T-helper 17 cell (primary cell): ENCODE measurements at places on chromosomes 3 and 15. TPM values are rescaled to one million over a fixed set of nuclear protein-coding genes. Genes with fewer than 3 reads are reported as not detected.

DNA sequence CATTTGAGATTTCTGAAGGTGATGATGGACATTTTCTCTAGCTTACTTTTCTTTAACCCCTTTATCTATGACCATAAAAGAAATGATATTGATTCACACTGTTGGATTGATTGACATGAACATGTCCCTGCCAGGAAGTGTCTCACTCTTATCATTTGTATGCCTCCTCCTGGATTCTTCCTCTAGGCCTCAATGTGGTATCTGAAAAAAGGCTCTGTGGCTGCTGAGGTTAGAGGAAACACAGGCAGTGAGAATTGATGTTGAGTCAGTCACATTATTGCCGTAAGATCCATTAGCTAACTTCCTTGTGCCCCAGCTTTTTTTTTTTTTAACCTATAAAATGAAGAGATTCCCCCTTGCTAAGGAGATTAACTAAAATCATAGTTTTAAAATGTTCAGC lies 8.0 kb upstream of the THRB start:
- no peak overlapping the region for H3K4me3 ChIP-seq
- no peaks in the 10 kb centered on the region for H3K27me3 ChIP-seq
- no peak for DNase-seq
- no peaks in the 10 kb centered on the region for H3K4me1 ChIP-seq
- no peak overlapping the region for H3K27ac ChIP-seq

DNA sequence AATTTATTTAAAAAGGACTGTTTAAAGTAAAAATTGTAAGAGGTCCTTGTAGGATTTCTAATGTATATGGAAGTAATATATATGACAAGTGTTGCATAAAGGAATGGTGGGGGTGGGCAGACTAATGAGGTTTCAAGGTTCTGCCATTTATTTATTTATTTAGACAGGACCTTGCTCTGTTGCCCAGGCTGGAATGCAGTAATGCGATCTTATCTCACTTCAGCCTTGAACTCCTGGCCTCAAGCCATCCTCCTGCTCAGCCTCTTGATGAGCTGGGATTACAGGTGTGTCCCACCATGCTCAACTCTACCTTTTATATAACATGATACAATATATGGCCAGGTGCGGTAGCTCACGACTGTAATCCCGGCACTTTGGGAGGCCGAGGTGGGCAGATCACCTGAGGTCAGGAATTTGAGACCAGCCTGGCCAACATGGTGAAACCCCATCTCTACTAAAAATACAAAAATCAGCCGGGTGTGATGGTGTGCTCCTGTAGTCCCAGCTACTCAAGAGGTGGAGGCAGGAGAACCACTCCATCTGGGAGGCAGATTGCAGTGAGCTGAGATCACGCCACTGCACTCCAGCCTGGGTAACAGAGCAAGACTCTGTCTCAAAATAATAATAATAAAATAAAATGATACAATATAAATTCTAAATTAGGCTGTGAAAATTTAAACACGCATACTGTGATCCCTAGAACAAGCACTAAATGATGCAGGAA lies 33.8 kb upstream of the IGF2BP2 start:
- H3K36me3 ChIP-seq, result no peaks in the 10 kb centered on the region
- DNase-seq, result no peak
- no peaks in the 10 kb centered on the region for H3K4me1 ChIP-seq
- no peaks in the 10 kb centered on the region for H3K27me3 ChIP-seq
- no peak overlapping the region for H3K27ac ChIP-seq
- no peak overlapping the region for H3K4me3 ChIP-seq

GRCh38 chr15:68990231-68990991 lies 24.1 kb upstream of the NOX5 start:
- H3K4me1 ChIP-seq, result peaks cover 2% of the 10 kb centered on the region
- no peak for DNase-seq

DNA sequence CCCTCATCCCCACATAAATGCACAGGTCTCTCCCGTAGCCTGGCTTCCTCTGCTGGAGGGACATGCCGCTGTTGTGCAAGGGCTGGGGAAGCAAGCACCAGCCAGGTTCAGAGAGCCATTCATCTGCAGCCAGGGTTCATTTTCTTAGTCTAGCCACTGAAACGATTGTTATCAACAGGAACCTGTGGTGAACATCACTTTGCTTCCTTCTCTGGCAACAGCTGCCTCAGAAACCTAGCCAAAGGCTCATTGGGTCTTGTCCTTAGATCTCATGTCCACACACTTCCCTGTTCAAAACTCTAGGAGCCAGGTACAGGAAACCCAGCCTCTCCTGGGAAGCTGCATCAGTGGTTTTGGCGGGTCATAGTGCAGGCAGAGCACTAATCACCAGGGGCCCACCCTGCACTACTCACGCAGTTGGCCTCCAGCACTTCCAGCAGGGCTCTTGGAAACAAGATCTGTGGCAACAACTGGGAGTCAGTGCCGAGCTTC lies 47.0 kb downstream of the OXNAD1 start:
- no peaks in the 10 kb centered on the region for H3K27me3 ChIP-seq
- peaks cover 10% of the 10 kb centered on the region for H3K36me3 ChIP-seq
- H3K4me3 ChIP-seq, result peak overlapping the region; percentile 88

DNA sequence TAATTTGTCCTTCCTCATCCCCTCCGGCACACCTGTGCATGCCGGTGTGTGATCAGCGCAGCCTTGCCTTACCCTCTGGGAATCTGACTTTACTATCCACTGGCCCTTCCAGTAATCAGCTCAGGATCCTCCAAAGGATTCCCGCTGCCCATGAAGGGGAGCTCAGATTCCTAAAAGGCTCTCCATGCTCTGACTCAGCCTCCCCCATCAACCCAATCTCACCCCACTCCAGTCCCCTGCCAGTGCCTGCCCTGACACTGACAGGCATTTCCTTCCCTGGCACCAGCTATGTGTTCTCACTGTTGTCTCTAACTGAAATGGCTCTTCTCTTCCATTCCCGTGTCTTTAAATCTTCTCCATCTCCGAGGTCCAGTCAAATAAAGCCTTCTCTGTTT lies 7.3 kb upstream of the BCL2A1 start:
- no peak overlapping the region for H3K27ac ChIP-seq
- DNase-seq, result no peak
- H3K36me3 ChIP-seq, result peaks cover 4% of the 10 kb centered on the region
- H3K4me1 ChIP-seq, result peaks cover 12% of the 10 kb centered on the region

DNA sequence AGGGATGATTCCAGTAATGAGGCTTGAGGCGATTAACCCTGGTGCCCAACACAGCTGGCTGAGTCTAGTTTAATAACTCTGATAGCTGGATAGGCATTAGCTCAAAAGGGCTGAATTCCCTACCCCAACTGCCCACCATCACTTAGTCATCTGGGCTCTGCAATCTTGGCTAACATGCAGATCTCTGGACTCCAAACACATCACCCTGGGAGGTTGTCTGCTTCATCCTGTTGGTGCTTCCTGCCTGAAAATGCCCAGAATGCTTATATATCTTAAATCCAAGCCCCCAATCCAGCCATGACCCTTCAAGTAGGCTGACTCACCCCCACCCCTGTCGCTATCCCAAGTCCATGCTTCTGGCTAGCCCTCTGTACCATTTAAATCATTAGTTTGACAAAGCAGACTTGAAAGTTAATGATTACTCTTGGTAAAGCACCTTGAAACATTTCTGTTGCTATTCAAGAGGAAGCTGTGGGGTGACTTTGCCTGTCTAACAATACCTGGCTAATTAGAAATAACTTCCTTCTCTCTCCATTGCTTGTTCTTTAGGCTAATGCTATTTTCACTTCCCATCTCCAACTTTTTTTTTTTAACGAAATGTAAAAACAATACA lies 107.0 kb upstream of the RORA start:
- H3K36me3 ChIP-seq, result peaks cover 2% of the 10 kb centered on the region
- no peak overlapping the region for H3K27ac ChIP-seq
- H3K4me3 ChIP-seq, result no peak overlapping the region

DNA sequence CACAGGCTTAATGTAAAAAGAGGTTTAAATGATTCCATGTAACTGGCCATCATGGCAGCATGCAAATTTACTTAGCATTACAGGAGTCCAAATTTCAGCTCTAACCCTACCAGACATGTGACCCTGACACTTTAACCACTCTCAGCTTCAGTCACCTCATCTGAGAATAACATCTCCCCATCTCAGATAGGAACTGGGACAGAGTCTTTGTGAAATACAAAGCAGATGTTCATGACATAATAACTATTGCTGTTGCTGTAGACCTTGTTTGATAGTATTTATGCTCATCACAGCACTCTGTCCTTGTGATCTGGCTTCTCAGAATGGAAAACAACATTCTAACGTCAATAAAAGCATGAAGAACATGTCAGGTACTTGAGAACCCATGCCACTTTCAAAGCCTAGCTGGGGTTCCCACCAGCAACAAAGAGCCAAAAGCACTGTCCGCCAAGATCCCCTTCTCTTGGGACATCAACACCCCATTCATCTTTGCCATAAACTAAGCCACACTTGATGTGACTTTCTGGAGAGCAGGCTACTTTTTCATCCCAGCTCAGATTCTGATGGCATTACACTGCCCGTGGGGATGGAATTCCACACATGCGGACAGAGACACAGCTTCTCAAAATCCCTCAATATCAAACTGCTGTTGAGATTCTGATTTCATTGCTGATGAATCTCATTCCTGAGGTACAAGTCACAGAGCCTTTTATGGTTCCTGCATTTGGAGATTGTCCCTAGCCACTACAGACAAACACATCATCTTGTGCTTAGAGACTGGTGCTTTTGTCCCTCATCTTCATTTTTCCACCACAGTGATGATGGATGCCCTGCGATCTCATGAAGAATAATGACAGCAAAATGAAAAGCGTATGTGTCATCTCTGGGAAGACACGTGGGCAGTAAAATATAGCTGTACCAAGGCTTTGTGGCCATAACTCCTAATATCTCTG lies 202.7 kb downstream of the TNIK start:
- peaks cover 73% of the 10 kb centered on the region for H3K4me1 ChIP-seq
- peaks cover 2% of the 10 kb centered on the region for H3K36me3 ChIP-seq
- no peaks in the 10 kb centered on the region for H3K27me3 ChIP-seq
- no peak for DNase-seq

- H3K4me1 ChIP-seq, result no peaks in the 10 kb centered on the region
- peaks cover 27% of the 10 kb centered on the region for H3K27me3 ChIP-seq
- no peak overlapping the region for H3K4me3 ChIP-seq
- no peaks in the 10 kb centered on the region for H3K36me3 ChIP-seq
- H3K27ac ChIP-seq, result no peak overlapping the region
Measured at GRCh38 chr3:81864272-81864671, 102.8 kb upstream of the GBE1 start.

GRCh38 chr15:98597666-98598065 lies 50.7 kb upstream of the IGF1R start:
- H3K4me3 ChIP-seq, result no peak overlapping the region
- DNase-seq, result no peak
- H3K4me1 ChIP-seq, result peaks cover 9% of the 10 kb centered on the region
- no peaks in the 10 kb centered on the region for H3K36me3 ChIP-seq
- no peak overlapping the region for H3K27ac ChIP-seq

DNA sequence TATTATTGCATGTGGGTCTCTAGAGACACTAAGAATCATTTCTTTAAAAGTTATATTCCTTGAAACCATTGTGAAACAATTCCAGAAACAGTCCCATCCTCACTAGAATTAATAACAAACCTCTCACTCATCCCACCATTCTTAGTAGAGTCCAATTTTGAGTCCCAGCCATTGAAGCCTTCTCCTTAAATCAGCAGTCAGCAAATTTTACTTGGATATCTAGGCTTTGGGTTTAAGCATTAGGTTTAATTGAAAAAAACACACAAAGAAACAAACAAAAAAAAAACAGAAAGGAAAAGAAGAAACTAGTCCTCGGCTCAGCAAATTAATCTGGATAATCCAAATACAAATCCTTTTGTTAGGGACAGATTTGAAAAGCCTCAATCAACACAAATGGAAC lies 109.3 kb downstream of the LRRC3B start:
- H3K4me1 ChIP-seq, result no peaks in the 10 kb centered on the region
- H3K36me3 ChIP-seq, result no peaks in the 10 kb centered on the region
- no peak overlapping the region for H3K27ac ChIP-seq
- no peaks in the 10 kb centered on the region for H3K27me3 ChIP-seq

- no peaks in the 10 kb centered on the region for H3K36me3 ChIP-seq
- no peak overlapping the region for H3K4me3 ChIP-seq
- no peaks in the 10 kb centered on the region for H3K27me3 ChIP-seq
- no peaks in the 10 kb centered on the region for H3K4me1 ChIP-seq
- DNase-seq, result no peak
- H3K27ac ChIP-seq, result no peak overlapping the region
Measured at GRCh38 chr3:29582273-29582672, 301.4 kb downstream of the RBMS3 start.

Gene CHRNA7
- 0.23 TPM for total RNA-seq

- no peak for DNase-seq
- peaks cover 4% of the 10 kb centered on the region for H3K36me3 ChIP-seq
- no peaks in the 10 kb centered on the region for H3K27me3 ChIP-seq
- peaks cover 5% of the 10 kb centered on the region for H3K4me1 ChIP-seq
- peak overlapping the region; percentile 41 for H3K27ac ChIP-seq
Measured at GRCh38 chr3:182902236-182902635, 78.1 kb downstream of the DCUN1D1 start.

GRCh38 chr15:68808091-68808490 lies 12.6 kb downstream of the ANP32A start:
- H3K27me3 ChIP-seq, result no peaks in the 10 kb centered on the region
- no peak overlapping the region for H3K4me3 ChIP-seq
- H3K4me1 ChIP-seq, result peaks cover 52% of the 10 kb centered on the region
- peaks cover 7% of the 10 kb centered on the region for H3K36me3 ChIP-seq
- DNase-seq, result no peak

GRCh38 chr3:186646106-186646505 lies 5.9 kb downstream of the FETUB start:
- no peak overlapping the region for H3K4me3 ChIP-seq
- H3K27ac ChIP-seq, result no peak overlapping the region
- H3K27me3 ChIP-seq, result peaks cover 50% of the 10 kb centered on the region
- no peaks in the 10 kb centered on the region for H3K36me3 ChIP-seq
- no peak for DNase-seq

DNA sequence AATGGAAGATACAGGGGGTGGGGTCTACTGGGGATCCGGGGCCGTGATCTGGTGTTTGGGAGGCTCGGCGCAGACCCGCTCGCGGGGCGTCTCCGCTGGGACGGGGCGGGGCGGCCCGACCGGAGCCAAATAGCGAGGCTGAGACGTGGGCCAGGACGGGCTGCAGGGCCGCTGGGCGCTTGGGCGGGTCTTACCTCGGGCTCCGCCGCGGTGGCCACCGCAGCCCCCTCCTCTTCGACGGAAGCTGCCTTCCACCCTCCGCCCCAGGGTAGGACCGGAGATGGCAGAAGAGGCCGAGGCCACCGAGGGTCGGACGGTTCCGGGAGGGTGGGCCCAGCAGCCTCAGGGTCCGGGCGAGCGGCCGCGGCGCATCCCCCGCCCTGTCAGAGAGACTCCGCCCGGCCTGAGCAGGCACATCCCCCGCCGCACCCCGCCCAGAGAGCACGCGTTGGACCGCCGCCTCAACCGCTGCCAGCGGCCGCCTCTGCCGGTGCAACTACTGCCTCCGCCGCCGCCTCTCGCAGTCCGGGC lies 399 bp downstream of the MYO9A start:
- H3K27ac ChIP-seq, result peak overlapping the region; percentile 96
- H3K4me3 ChIP-seq, result peak overlapping the region; percentile 97
- peak; percentile 65 for DNase-seq
- peaks cover 7% of the 10 kb centered on the region for H3K36me3 ChIP-seq

Gene TMEM158
- 6.5 TPM for total RNA-seq

- H3K27ac ChIP-seq, result no peak overlapping the region
- DNase-seq, result no peak
- H3K27me3 ChIP-seq, result peaks cover 30% of the 10 kb centered on the region
- H3K4me1 ChIP-seq, result no peaks in the 10 kb centered on the region
- H3K4me3 ChIP-seq, result no peak overlapping the region
Measured at GRCh38 chr15:61025781-61026180, 203.3 kb downstream of the RORA start.

Gene KNG1
- total RNA-seq, result not detected

GRCh38 chr15:94036156-94036555 lies 195.2 kb upstream of the MCTP2 start:
- no peak overlapping the region for H3K4me3 ChIP-seq
- H3K27me3 ChIP-seq, result peaks cover 22% of the 10 kb centered on the region
- H3K4me1 ChIP-seq, result no peaks in the 10 kb centered on the region
- DNase-seq, result no peak
